Activated CD8-positive, alpha-beta memory T cell treated with anti-CD3 and anti-CD28 coated beads for 1 hour (primary cell): ENCODE measurements at places on chromosomes 16 and 17.
A peak's percentile ranks its signal among the peaks of the same experiment; 100 is the strongest.

DNA sequence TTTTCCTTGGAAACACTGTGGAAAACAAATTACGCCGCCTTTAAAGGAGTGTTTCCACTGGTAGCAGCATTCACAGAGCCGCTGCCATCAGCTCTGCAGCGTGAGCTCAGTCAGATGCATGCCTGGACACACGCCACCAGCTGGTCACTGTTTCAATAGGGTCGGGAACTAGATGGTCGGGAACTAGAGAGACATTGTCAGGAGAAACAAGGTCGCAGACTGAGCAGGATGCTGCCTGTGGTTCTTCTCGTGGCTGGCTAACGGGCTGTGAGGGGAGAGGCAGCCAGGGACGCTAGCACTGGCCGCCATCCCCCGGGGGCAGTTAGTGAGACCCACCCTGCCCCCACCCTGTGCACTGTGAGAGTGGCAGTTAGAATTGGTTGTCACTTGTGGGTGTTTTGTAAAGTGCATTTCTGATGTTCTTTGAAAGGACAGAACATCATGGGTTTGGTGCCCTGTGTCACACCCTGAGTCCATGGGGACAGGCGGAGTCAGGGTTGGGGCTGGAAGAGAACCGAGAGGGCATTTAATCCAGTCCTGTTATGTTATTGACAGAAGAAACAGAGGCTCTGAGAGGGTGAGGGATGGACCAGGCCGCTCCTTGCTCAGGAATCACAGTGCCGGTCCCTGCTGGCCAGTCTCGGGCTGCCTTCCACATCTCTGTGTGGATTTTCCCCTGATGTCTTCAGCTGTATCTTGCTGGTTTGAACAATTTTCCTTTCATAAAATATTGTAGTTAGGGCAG is 86.3 kb downstream of the SPECC1 start:
- no peak for DNase-seq

GRCh38 chr16:27404163-27404823 is 2.3 kb downstream of the IL21R start:
- no peak for DNase-seq

- DNase-seq = no peak
Measured at GRCh38 chr17:16459271-16459670, 32.7 kb downstream of the LRRC75A start.

GRCh38 chr16:70804734-70805169 is 3.8 kb upstream of the VAC14 start:
- DNase-seq = no peak

DNA sequence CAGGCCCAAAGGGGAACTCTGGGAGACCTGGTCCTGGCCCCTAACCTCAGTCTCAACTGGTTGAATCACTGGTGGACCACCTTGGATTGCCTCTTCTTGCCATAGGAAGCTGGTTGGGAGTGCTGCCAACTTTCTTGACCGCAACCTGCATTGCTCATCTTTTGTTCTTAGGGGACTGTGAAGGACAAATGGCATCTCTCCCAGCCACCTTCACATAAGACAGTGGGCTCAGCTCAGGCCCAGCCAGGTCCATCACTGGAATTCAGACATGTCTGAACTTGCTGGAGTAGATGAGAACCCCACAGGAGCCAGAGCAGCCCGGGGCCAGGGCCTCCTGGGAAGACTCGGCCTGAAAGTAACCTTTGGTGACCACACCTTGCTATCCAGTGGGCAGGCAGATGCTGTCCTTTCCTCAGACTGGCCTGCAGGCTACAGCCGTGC is 18.8 kb downstream of the ADORA2B start:
- DNase-seq = no peak

GRCh38 chr17:691423-691822 is 23.2 kb downstream of the VPS53 start:
- DNase-seq = no peak

- DNase-seq = no peak
Measured at GRCh38 chr16:27321013-27321915, 7.5 kb downstream of the IL4R start.

GRCh38 chr17:64331931-64332493 is 58.6 kb downstream of the PECAM1 start:
- DNase-seq = no peak

GRCh38 chr16:78562111-78562510 is 462.7 kb downstream of the WWOX start:
- no peak for DNase-seq

DNA sequence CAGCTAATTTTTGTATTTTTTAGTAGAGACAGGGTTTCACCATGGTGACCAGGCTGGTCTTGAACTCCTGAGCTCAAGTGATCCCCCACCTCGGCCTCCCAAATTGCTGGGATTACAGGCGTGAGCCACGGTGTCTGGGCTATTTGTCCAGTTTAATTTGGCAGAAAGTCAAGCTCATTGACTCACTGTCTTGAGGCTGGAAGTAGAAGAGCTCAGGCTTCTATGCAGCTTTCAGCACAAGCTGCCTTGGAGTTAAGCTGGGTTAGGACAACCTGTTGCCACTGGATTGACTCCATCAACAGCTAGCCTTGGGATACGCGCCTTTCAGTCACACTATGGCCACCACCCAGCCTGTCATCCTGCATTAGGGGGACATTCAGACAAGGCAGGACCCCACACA is 76.2 kb upstream of the DNAH17 start:
- DNase-seq = no peak

- DNase-seq = no peak
Measured at GRCh38 chr16:56281249-56281805, 90.0 kb downstream of the GNAO1 start.

- DNase-seq = no peak
Measured at GRCh38 chr17:46738544-46738943, 79.9 kb downstream of the WNT3 start.

GRCh38 chr17:3890082-3890877 is 2.6 kb downstream of the CAMKK1 start:
- DNase-seq = no peak

- DNase-seq = no peak
Measured at GRCh38 chr16:69397821-69398521, 12.2 kb upstream of the TERF2 start.

- DNase-seq = no peak
Measured at GRCh38 chr17:4893272-4893671, 6.1 kb upstream of the C17orf107 start.

- DNase-seq = no peak
Measured at GRCh38 chr17:45679426-45679825, 104.7 kb upstream of the CRHR1 start.

GRCh38 chr17:58084317-58084981 is 1.2 kb downstream of the DYNLL2 start:
- peak; percentile 22 for DNase-seq

DNA sequence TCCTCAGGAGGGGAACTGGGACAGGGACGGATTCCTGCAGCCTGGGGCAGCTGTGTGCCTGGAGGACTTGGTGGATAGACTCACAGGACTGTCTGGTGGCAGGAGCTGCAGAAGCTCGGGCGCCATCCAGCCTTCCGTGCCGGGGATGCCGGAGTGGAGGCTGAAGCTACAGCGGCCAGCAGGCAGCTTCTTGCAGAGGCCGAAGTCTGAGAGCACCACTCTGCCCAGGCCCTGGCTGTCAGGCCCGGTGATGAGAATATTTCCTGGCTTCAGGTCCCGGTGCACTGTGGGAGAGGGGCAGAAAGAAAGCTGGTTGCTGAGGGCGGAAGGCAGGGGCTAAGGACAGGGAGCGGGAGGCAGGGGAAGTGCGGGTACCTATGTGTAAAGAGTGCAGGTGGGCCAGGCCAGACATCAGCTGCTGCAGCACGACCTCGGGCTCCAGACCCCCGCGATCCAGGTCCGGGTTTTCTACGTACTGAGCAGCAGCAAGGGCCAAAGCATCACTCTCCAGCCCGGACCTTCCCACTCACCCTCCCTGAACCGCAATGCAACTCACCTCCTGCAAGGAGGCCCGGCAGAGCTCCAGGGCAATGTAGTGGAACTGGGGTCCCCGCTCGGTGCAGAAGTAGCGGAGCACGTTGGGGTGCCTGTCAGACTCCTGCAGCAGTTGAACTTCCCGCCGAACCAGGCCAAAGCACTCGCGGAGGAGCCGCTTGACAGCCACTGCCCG is 16.1 kb downstream of the PLK1 start:
- DNase-seq = no peak

- no peak for DNase-seq
Measured at GRCh38 chr16:55955845-55956244, 80.7 kb upstream of the CES5A start.

DNA sequence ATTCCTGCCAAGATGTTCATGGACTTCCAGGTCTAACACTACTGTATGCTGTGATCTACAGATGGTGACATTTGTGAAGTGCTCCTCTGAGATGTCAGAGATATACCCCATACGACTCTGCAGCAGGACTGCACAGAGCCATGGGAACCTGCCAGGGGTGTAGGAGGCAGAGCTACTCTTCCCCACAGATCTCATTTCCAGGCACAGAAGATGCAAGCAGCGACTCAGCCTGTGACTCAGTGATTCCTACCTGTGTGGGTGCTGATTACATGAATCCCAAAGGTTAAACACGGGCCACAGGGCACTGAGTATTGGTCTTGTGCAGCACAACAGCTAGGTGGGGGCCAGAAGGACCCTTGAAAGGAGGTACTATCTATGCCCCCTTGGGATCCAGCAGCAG is 137.0 kb upstream of the SOX9 start:
- no peak for DNase-seq

GRCh38 chr16:69542974-69543373 is 22.8 kb upstream of the NFAT5 start:
- DNase-seq = no peak

- DNase-seq = no peak
Measured at GRCh38 chr16:2784358-2785100, 2.8 kb downstream of the PRSS33 start.

DNA sequence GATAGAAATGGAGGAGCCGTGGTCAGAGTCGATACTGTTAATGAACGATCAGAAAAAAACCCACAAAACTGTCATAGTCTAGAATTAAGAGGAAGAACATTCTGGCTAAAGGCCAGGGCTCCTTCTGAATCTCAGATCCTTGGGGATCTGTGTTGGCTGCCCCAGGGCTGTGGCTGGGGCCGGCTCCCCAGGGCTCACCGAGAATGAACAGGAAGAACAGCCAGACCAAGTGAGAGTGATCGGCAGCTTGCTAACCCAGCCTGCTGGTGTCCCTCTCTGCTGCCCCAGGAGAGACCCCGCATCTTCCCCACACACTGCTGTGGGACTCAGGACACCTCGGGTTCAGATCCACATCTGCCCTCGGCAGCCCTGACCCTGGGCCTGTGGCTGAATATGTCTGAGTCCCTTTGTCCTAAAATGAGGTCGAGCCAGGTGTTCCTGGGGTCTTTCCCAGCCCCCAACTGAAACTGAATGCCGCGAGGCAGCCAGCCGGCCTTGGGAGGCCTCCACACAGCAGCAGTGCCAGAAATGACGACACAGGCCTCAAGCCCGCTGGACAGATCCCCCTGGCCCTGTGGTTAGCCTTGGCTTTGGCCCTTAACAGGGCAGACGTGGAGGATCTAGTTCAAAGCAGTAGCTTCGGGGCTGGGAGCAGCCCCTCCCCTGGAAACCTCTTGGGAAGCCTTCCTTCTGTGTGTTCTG is 23.9 kb upstream of the CLEC18A start:
- no peak for DNase-seq

- DNase-seq = no peak
Measured at GRCh38 chr16:56357241-56357764, 68.0 kb downstream of the AMFR start.
